Hepatocyte (in vitro differentiated cells): ENCODE measurements at places on chromosomes 6 and 20. TPM values are rescaled to one million over a fixed set of nuclear protein-coding genes. Genes with fewer than 3 reads are reported as not detected.
A peak's percentile ranks its signal among the peaks of the same experiment; 100 is the strongest.

SOBP gene
- 2.2 and 2.5 TPM in 2 replicates for polyA plus RNA-seq

DNA sequence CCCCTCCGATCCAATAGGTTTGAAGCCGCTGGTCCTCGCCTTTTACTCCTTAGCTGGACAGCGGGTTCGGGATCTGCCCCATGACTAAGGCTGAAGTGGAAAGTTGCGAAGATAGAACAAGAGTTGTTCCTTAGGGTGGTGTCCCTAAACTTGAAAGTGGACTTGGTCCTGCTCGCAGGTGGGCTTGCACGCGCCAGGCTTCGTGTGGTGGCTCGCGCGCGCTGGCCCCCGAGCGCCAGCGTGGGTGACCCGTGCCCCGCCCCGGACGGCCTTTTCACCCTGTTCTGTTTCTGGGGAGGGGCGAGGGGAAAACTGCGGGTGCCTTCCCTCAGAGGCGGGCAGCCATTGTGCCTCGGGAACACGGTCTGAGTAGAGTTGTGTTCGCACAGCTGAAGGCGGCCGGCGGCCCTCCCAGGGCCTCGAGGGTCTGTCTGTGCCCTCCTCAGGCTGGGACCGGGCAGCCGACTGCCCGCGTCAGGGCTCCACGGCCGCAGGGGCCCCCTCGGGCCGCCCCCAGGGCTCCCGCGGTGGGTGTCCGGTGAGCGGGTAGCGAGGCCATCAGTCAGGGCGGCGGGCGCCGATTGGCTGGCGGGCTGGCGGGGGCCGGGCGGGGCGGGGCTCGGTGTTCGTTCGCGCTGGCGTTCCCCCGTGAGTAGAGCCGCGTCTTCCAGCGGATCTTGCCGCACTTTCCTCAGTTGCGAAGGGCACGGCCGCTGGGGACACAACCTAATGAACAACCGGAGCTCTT lies 33.0 kb downstream of the RREB1 start:
- DNase-seq, result peak; percentile 89

- no peak for DNase-seq
These were observed 133.8 kb downstream of the BTBD3 start for GRCh38 chr20:12051206-12052163.

DNA sequence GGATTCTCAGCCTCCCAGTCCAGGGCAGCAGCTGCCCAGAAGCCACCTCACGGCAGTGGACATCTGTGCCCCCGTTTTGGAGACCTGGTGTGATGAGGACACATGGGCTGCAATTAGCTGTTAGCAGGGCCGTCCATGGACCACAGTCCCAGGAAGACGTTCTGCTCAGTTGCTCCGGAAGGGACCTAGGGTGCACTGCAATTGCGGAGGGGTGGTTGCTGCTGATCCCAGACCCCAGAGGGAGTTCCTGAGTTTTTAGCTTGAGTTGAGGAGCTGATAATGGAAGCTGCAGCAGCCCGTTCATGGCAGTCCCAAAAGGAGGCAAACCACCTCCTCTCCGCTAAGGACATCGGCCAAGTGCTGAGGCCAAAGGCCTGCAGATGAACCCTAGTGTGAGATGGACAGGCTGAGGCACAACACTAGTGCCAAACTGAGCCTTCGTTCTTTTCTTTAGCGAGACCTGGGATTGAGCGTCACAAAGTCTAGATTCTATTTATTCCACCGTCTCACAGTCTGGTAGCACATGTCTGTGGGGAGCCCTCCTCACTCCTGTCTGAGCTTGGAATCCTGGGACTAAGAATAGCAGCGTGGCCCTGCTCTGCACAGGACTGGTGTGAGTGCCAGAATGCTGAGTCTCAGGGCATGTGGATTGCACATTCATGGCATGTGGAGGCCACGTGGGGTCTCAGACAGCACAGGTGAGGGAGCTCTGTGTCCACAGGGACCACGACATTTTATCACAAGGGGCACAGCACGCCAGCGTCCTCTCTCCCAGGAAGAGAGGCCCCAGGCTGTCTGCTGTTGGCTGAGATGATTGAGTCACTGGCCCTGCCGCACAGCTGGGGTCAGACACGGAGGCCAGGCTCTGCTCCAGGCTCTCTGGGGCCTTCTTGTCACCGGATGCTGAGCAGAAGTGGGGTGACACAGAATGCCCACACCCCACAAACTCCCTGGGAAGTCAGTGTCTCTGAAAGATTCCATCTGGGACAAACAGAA lies 113.4 kb downstream of the PSMB1 start:
- no peak for DNase-seq

- no peak for DNase-seq
These were observed 84.4 kb downstream of the PKIB start for GRCh38 chr6:122694602-122695001.

- DNase-seq, result peak; percentile 52
These were observed 135.9 kb downstream of the TMEM242 start for GRCh38 chr6:157187182-157188083.
